ENCODE measurements at places on chromosomes 5 and 9.

GRCh38 chr5:159083548-159084452, 15.9 kb downstream of the EBF1 start:
- no peak for DNase-seq

DNA sequence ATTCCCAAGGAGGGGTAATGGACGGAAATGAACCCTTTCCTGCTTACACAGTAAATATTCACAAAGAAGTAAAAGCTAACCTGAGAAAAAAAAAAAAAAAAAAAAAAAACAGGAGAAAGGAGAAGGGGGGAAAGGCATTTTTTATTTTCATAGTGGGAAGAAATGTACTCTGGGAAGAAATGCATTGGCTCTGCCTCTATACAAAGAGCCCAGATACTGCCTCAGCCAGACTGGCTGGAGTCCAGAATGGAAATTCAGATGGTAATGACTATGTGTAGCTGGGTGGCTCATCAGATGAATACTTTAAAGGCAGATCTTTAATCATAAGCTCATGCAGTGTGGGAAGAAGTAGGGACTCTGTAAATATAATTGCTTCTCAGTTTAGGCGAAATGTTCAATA, 124.9 kb upstream of the ZNF608 start:
- no peak for DNase-seq

DNA sequence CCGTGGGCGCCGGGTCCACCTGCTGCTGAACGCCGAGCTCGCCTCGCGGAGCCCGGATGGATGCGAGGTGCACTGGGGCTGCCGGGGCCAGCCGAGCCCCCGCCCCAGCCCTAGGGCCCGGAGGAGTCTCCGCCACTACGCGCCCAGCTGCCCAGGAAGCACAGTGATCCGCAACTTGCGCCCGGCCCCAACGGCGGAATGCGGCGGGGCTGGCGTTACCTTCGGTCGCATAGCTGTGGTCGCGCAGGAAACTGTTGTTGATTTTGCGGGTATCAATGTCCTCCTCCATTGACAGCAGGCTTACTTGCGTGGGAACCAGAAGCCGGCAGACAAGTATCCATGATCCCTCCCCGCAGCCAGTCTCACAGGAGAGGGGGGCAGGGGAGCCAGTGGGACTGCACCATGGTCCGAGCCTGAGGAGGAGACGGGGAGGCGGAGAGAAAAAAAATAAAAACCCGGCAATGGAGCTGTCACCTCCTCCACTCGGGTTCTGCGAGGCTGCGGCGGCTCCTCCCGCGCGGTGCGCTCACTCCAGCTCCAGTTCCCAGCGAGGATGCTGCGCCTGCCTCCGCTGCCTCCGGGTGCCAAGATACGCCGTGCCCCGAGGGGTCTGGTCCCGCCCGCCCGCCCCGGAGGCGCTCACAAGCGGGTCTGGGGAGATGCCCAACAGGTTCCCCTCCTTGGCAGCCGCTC, 628 bp downstream of the PPP2R2B start:
- no peak for DNase-seq

DNA sequence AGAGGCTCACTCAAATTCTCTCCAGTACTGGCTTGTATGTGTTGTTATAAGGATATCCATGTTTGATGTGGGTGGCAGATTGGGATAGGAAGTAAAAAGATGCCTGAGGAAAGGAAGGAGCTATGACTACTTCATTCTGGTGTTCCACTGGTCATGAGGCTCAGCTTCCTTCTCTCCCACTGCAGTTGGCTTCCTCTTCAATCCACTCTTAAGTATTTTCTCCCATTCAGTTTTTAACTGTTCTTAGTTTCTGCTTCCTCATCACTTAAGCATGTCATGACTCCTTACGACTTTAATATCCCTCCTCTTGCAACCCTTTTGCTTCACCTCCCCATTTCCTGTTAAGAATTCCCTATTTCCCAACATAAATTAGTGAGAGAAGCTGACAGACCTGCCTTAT, 81.1 kb downstream of the PJA2 start:
- no peak for DNase-seq

- DNase-seq, result no peak
These were observed 16.4 kb upstream of the GALNT10 start for GRCh38 chr5:154174091-154174490.

DNA sequence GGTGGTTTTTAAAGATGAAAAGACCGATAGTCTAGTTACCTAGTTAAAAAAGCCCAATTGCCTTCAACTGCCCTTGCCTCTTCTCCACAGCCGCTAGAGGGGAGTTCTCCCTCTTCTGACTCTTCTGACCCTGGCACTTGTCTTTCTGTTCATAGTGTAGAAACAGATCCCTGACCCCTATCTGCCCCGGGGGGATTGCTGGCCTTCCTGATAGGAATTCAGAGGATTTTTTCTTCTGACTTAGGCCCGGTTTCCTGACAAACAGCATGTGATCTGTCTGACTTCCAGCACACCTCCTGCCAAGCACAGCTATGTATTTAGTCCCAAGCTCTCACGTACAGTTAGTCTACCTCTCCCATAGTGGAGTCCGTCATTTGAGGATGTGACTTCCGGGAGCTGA, 5.0 kb upstream of the TMEM268 start:
- DNase-seq, result no peak

GRCh38 chr5:136909906-136910305, 544.6 kb upstream of the TRPC7 start:
- no peak for DNase-seq

DNA sequence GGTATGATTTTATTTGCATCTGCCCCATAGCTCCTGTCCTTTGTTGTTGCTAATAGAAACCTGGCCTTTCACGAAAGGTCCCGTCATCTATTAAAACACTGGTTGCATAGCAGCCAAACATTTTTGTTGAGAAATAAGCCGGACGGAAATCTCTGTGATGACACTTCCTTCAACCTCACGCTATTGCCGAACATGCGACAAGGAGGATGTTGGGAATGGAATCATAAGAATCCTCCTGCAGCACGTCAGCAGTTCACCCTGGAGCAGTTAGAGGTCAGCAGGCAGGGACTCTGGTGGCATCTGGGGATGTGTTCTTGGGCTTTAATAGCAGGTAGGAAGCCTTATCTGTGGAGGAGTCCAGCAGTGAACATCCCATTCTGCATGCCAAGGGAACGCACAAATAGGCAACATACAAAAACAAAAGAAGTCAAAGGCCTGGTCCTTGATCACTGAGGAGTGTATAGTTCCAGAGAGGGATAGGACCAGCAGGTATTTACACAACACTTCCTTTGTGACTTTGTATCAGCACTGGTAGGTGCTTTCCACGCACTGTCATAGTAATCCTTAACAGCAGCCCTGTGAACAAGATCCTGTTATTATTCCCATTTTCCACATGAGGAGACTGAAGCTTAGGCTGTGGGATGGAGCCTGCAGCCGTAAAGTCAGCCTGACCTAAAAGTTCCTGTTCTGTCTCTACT, 33.4 kb downstream of the ARHGAP26 start:
- DNase-seq, result no peak

DNA sequence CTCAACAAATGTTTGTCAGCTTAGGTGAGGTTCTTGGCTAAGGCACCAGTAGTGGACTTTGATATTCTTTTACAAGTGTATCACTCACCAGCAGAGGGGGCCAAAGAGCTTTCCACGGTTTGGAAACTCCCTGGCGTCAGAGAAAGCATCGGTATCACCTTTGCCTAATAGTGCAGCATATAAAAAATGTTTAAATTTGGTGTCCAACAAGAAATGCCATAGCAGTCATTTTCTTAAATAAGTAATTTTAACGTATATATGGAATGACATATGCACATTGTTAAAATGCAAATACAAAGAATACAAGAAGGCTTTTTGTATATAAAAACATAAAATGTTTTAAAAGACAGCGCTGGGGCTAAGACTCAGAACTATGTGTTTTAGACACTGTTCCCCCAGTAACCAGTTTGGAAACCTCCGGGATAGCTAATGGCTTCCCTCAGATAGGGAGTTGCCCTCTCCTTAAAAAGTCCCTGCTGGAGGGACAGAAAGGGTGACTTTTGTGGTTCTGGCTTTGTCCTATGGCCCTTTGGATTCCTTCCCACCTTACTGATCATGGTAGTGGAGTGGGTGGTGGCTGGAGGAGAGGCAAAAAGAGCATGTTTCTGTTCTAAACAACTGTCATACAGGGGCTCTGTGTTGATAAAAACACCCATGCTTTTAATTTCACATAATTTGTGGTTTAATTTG, 124.6 kb downstream of the GPBP1 start:
- DNase-seq, result peak; percentile 76

GRCh38 chr5:156949424-156949823, 13.6 kb downstream of the TIMD4 start:
- DNase-seq, result no peak

GRCh38 chr9:84278130-84278529, 62.4 kb downstream of the SLC28A3 start:
- no peak for DNase-seq

- DNase-seq, result no peak
These were observed 26.2 kb downstream of the ANGPTL2 start for GRCh38 chr9:127096208-127096607.

DNA sequence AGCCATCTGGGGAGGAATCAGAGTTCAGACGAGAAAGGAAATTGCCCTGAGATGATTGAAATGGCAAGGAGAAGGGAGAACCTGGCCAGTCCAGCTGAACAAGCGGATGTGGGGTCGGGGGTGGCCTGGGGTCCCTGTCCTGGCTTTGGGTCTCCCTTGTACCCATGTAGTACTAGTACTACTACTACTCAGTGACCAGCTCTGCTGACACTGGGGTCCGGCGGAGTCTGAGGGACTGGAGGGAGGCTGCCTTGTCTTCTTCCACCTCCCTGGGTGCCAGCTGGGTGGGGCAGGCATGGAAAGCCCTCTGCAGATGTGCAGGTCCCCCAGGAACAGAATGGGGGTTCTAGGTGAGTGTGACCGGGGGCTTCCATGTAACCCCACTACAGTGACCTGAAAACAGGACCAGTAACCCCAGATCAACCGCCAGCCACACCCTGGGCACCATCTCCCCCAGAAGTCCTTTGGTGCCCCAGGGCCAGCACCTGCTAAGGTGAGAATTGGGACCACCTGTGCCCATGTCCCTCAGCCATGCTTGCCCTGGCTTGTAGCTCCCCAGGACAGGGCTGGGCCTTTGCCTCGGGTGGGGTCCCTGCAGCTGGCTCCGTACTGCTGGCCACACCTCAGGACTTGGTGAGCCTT, 89.1 kb upstream of the COL5A1 start:
- DNase-seq, result no peak

DNA sequence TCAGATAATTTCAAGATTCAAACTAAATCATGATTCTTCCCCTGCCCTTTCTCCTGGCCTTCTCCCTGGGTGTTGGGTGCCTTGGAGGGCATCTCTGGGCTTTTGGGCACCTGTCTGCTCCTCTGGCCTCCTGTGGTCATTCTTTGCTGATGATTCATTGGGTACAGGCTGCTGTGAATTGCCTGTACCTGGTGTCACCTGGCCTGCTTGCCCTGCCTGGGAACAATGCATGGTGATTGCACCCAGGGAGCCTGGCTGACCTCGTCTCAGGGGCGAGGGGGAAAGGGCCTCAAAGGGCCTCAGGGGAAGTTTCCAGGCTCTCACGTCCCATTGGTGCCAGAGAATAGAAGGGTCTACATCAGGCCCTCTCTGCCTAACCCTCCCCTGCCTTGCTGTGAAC, 20.1 kb upstream of the CKMT2 start:
- no peak for DNase-seq

- DNase-seq, result peak; percentile 28
These were observed 27.3 kb downstream of the KIF2A start for GRCh38 chr5:62333250-62333794.

DNA sequence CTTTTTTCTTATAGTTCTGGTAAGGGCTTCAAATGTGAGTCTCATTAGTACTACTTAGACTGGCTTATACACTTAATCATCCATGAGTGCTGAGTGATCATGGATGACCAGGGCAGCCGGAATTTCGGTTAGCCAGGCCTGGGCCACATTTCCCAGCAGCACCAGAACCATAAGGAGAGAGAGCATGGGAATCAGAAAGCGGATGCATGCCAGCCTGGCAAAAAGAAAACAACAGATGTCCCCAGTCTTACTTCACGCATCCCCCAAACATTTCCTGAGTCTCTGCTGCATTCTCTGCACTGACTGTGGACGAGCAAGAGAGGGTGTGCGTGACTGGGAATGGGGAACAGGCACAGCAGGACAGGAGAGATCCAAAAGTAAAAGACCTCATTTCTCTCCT, 371.1 kb upstream of the ZNF608 start:
- no peak for DNase-seq

GRCh38 chr9:95634536-95634935, 117.8 kb upstream of the PTCH1 start:
- DNase-seq, result no peak

DNA sequence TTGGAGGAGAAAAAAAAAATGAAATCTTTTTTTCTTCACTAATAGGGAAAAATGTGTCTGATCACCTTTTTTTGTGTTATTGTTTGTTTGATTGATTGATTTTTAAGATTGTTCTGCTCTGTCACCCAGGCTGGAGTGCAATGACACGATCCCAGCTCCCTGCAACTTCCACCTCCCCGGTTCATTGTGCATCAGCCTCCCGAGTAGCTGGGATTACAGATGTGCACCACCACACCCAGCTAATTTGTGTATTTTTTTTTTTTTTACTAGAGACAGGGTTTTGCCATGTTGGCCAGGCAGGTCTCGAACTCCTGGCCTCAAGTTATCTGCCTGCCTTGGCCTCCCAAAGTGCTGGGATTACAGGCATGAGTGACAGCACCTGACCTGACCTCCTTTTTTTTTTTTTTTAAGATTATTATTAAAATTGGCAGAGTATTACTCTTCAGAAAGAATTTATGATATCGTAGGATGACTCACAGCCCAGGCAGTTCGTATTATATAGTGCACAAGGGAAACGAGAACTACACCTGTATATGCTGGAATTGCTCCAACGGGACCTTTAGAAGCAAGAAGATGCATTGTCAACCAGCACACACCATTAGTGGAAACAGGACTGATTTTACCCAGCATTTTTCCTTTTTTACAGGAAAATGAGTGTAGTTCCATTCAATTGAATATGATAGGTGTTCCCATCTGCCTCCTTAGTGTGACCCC, 27.7 kb downstream of the FUBP3 start:
- DNase-seq, result no peak

DNA sequence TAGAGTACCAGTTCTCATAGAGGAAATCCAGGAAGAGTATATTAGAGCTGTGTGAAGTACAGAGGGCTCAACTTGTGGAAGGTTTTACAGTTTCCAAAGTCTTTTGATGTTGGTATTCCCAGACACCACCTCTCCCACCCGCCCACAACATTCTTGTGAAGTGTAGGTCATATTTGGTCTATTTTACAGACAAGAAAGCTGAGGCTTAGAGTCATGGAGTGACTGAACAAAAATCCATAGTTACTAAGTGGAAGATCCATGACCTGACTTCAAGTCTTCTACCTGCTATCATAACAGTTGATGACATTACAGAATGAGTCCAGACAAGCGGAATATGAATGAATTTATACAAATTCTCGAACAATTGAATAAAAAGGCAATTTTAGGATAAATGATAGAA, 187.1 kb upstream of the RPS23 start:
- DNase-seq, result no peak

- DNase-seq, result no peak
These were observed 80.6 kb upstream of the ZNF366 start for GRCh38 chr5:72587661-72588308.

GRCh38 chr5:4007001-4007400, 411.4 kb downstream of the IRX1 start:
- no peak for DNase-seq
